ENCODE measurements at places on chromosomes 6 and 20.

DNA sequence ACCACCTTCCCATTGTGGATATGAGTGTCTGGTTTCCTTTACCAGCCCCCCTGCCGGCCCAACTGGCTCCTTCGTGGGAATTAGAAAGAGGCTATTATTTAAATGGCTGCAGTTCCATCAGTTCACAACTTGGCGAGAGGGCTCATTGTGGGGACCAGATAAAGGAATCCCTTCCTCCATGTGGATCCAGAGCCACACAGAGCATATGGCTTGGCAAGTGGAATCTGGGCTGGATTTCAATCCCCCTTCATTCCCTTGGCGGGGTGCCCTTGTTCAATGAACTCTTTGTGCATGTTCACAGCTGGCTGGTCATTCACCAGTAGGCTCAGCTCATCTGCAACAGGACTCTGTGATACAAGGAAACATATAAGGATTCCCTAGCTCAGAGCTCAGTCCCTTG, 140.6 kb downstream of the OPN5 start:
- no peak for DNase-seq

DNA sequence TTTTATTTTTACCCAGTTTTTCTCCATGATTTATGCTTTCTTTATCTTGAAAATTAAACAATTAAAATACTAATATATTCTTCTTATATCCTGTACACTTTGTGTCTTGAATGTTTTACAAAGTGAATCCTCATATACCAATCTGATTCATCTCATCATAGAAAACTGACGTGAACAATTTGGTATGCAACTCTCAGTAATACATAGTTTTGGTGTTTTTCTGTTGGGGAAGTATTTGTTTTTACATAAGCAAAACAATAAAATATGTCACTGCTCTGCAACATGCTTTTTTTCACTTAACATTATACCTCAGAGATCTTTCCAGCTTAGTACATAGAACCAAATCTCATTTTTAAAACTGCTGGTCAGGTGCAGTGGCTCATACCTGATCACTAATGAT, 14.7 kb downstream of the DNAAF9 start:
- DNase-seq = no peak

DNA sequence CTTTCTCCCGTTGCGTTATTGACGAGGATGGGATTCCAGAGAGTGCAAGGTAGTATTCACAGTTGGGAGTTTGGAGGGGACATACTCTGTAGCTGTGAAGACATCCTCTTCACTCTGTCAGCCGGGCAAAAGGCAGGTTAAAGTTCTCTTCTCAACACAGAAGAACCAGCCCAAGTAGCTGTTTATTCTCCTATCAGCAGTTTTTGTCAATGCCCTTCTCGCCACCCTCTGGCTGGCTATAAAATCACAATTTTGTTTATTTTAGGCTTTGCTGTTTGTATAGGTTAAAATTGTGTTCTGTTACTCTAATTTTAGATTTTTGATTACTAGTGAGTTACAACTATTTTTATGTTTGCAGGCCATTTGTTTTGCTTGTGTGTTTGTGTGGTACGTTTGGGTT, 37.9 kb upstream of the MAS1 start:
- DNase-seq = no peak

- DNase-seq = no peak
Observed at GRCh38 chr20:17617212-17617867, 47.5 kb downstream of the DSTN start.

- no peak for DNase-seq
Observed at GRCh38 chr6:165825256-165825815, 162.3 kb upstream of the PDE10A start.

GRCh38 chr6:112821476-112821875, 474.3 kb downstream of the RFPL4B start:
- no peak for DNase-seq

GRCh38 chr6:125477844-125478243, 176.1 kb upstream of the HDDC2 start:
- DNase-seq = no peak

GRCh38 chr6:56378966-56379585, 131.7 kb upstream of the COL21A1 start:
- DNase-seq = no peak

DNA sequence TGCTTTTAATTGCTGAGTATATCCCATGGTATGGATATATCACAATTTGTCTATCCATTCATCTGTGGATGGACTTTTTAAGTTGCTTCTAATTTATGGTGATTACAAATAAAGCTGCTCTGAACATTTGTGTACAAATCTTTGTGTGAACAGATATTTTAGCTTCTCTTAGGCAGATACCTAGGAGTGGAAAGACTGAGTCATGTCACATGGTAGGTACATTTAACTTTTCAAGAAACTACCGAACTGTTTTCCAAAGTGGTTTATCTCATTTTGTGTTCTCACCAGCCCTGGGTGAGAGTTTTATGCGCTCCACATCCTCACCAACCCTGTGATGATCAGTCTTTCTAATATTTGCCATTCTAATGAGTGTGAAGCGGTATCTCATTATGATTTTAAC, 31.0 kb upstream of the ZNFX1 start:
- no peak for DNase-seq

- DNase-seq = no peak
Observed at GRCh38 chr20:2390951-2391675, 10.4 kb downstream of the TGM6 start.

DNA sequence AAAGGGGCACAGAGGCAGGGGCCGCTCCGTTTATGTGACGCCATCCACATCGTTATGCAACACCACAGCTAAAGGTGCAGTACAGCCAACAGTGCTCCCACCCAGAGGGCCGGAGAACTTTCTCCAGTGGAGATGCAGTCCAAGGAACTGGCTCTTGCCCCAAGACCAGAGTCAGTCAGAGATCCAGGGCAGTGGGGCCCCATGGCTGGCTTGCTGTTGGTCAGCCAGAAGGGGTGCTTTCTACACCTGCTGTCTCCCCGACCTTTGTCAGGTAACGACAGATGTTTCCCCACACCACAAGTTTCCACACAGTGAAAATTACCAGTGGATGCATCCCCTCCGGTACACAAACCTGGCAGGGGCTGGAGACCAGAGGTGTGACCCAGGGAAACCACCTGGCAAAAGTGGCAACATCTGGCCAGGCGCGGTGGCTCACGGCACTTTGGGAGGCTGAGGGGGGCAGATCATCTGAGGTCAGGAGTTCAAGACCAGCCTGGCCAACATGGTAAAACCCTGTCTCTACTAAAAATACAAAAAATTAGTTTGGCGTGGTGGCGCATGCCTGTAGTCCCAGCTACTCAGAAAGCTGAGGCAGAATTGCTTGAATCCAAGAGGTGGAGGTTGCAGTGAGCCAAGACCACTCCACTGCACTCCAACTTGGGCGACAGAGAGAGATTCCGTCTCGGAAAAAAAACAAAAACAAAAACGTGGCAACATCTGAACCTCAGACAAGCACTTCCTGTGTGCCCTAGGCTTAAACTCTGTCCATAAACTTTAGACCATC, 34.9 kb downstream of the UBE2V1 start:
- DNase-seq = no peak

- no peak for DNase-seq
Observed at GRCh38 chr6:97066056-97066455, 141.5 kb downstream of the KLHL32 start.

- DNase-seq = no peak
Observed at GRCh38 chr20:36305602-36306551, at the start of gene DLGAP4. Gene DLGAP4 (plus strand): TSS chr20:36306339. CDS start chr20:36431718, 125,379 bp downstream.

DNA sequence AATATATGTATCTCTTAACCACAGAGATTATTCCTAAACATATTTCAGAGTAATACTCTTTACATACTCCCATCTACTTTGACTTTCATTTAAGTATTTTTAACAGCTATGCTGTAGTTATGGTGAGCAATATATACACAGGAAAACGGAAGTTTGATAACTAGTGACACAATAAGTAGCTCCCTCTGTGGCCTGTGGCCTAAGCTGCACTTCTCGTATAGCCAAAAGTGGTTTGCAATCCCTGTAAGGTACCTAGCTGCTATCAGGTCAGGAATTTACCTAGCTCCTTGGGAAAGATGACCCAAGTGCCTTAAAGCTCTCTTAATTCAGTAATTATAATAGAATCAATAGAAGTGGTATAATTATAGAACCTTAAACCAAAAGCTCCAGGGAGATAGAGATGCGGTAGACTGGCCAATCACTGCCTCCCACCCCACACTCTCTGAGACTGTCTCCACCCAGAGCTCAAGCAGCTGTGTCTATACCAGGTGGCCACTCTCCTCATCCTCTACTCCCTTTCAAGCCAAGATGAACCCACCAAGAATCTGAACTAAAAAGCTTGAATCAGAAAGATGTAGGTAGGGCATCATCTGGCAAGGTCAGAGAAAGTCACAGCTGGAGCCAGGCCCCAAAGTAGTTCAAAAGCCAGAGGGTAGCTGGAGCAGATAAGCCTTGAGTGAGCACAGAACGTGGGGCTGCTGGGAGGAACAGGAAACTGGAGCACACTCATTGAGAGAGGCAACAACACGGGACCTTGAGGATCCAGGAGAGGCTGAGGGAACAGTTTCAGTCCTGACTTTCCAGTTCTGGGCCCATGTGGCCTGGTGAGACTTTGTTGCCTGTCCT, 84.9 kb upstream of the ASF1A start:
- no peak for DNase-seq

- DNase-seq = no peak
Observed at GRCh38 chr20:47088335-47088734, 193.7 kb downstream of the EYA2 start.

DNA sequence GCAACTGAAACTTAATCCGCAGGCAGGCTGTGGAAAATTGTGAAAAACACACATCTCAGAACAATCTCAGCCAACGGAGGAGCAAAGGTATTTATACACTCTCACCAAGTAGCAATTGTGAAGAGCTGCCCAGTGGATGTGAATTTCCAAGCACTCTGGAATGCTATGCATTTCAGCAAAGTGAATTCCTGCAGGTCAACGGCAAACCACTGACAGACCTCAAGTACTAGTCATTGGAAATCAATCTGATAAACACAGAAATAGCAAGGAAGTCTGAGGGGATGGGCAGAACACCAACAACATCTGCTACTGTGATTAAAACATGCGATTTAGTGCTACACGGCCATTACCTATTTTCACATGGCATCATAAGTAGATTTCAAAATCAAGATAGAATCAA, 429.1 kb downstream of the HTR1B start:
- DNase-seq = no peak

GRCh38 chr20:62500237-62500864, 24.6 kb upstream of the GATA5 start:
- no peak for DNase-seq

- DNase-seq = no peak
Observed at GRCh38 chr6:110378552-110378951, 20.4 kb upstream of the METTL24 start.

- no peak for DNase-seq
Observed at GRCh38 chr6:63910863-63911551, 275.4 kb downstream of the PHF3 start.

- DNase-seq = no peak
Observed at GRCh38 chr20:11230999-11231398, 557.2 kb upstream of the JAG1 start.

- no peak for DNase-seq
Observed at GRCh38 chr6:80769106-80769505, 662.6 kb downstream of the BCKDHB start.

DNA sequence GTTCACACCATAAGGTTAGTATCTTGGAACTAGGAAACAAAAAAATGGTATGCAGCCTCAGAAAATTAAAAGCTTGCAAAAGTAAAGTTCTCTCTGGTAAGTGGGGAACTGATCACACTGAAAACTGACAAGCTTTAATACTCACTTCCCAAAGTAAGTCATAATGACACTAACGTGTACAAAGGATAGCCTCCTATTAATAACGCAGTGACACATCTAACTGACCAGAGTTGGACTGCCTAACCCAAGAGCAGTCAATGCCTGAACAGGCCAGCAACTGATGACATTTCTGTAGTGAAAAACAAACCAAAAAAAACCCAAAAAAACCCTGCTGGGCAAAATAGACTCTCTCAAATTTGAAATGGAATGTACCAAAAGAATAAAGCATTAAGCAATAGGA, 30.7 kb downstream of the CHD6 start:
- DNase-seq = no peak

DNA sequence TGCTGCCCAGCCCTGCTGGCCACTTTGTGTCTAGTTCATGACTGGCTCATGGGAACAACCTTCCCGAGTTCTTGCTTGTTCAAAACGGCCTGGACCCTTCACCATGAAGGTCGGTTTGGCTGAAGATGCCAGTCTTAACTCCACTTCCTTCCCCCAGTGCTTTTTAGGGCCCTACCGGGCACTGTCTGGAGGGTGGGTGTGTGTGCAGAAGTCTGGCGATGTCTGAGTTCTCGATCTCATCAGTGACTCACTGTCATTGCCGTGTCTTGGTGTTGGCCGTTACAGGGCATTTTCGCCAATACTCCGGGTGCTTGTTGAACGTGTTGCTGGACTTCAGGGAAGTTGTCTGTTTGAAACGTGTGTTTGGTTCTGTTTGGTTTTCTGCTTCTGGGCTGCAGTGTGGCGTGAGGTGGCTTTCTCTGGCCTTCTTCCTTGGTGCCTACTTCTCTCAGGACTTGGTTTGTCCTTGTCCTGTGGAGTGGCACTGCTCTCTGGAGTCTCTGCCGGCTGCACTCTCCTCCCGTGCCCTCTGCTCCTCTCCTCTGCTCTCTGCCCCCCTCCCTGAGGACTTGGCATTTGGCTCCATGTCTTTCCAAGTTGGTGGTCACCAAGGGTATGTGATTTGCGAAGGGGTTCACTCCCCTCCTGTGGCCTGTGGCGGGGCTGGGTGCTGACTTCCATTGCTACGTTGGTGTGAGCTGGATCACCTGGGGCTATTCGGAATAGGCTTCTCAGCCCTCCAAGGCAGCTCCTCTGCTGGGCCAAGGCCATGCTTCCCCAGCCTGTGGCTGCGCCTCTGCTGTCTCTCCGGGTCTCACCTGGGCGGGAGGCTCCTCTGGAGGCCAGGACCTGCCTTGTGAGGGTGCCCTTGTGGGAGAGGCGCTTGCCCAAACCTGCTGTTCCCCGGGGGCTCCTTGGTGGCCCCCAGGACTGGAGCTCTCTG, 38.2 kb downstream of the PYGB start:
- no peak for DNase-seq

DNA sequence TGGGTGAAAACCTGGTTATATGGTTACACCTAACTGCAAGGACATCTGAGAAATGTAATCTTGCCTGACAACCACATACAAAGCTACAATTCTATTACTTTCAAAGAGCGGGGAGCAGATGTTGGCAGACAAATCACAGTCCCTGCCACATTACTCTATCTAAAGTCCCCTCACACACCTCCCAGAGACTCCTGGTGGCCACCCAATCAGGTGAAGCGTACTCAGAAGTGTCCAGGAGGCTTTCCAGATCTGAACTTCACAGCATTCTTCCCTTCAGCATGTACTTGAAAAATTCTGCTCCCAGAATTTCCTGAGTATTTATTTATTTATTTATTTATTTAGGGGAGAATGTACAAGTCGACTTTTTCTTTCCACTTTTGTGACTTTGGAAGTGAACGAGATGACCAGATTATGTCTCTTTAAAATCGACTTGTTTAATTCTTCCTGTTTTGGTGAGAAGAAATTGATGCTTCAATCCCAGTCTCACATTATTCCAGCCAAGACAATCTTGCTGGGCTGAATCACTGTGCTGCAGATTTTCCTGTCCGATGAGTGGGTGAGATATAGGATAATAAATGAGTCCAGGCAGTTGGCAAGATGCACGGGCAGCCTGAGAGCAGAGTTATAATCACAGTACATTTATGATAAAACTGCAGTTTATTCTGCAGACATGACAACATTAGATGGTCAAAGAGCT, 46.9 kb upstream of the POPDC3 start:
- DNase-seq = no peak
